ENCODE measurements at places on chromosomes 1 and 21.
A peak's percentile ranks its signal among the peaks of the same experiment; 100 is the strongest.

DNA sequence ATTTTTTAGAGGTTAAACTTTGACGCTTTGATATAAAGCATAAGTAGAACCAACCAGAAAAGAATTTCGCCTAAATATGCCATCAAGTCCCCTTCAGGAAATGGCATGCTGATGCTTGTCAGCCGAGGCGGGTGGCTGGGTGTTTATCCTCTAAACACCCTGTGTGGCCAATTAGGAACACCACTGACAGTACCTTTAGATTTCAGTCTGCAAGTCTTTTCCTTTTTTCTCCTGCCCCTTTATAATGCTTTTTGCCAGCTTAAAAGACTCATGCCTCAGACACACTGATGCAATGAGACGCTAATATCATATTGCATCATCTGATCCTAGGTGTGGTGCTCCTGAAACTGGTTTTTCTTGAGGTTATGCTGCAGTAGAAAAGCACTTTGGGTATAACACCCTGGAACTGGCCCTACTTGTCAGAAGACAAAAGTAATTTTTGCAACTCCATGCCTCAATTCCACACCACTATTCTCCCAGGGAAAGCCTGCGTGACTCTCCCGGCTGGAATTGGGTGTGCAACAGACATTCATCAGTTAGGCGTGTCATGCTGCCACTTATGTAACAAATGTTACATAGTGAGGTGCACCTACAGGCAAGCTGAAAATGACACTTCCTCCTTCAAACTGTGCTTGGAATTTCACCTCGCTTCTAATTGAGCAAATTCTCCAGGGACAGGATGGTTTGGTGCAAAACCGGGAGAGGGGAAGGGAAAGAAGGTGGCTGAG lies 2.0 kb upstream of the RCC2 start:
- DNase-seq, result peak; percentile 56

DNA sequence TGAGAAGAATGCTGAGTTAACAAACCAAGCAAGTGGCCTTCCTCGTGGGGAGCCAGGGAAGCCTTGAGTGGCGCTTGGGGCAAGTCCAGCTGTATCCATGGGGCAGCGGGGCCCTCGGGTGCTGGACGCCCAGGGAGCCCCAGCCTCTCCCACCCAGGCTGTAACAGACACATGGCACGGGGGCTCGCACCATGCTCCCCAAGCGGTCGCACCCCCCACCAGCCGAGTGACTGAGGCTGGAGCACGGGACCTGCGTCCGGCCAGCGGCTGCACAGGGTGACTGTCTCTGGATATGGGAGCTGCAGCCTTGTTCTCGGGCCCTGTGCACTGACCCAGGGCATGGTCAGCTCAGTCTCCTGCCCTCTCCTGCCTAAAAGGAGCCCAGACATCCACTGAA lies 53.9 kb upstream of the ACTRT2 start:
- no peak for DNase-seq

- DNase-seq, result no peak
Measured at GRCh38 chr1:12165342-12165741, 1.4 kb upstream of the TNFRSF1B start.

DNA sequence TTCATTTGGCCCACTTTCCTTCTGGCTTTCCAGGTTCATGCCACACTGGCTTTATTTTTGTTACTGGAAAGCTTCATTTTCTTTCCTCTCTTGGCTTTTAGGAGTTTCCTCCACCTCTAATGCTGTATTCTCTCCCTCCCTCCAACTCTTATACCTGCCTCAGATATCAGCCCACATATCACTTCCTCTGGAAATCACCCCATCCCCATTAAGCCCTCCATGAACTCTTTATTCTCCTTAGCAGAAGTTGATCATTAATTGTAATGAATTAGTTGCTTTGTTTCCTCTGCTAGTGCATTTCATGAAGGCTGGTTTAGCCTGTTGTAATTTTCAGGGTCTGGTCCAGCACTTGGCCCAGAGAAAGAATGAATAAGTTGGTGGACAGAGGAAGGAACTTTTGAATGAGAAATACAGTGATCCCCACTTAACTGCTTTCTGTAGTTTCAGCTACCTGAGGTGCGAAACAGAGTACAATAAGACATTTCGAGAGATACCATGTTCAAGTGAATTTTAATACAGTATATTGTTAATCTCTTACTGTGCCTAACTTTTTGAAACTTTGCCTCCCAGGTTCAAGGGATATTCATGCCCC lies 1.7 kb downstream of the SOAT1 start:
- no peak for DNase-seq

- no peak for DNase-seq
Measured at GRCh38 chr1:236311040-236311439, 29.3 kb upstream of the ERO1B start.

GRCh38 chr1:206498685-206499084 lies 8.6 kb upstream of the RASSF5 start:
- DNase-seq, result no peak

- no peak for DNase-seq
Measured at GRCh38 chr21:33640697-33641351, 717 bp downstream of the CRYZL1 start.

- DNase-seq, result no peak
Measured at GRCh38 chr1:34331020-34331926, 154.6 kb downstream of the C1orf94 start.

GRCh38 chr1:208239473-208240381 lies 4.5 kb downstream of the PLXNA2 start:
- no peak for DNase-seq

- DNase-seq, result no peak
Measured at GRCh38 chr21:36479415-36480402, at the start of gene CLDN14. TSS of gene CLDN14 (minus strand) at chr21:36480122. CDS start at chr21:36461695, 18,427 bp downstream.

DNA sequence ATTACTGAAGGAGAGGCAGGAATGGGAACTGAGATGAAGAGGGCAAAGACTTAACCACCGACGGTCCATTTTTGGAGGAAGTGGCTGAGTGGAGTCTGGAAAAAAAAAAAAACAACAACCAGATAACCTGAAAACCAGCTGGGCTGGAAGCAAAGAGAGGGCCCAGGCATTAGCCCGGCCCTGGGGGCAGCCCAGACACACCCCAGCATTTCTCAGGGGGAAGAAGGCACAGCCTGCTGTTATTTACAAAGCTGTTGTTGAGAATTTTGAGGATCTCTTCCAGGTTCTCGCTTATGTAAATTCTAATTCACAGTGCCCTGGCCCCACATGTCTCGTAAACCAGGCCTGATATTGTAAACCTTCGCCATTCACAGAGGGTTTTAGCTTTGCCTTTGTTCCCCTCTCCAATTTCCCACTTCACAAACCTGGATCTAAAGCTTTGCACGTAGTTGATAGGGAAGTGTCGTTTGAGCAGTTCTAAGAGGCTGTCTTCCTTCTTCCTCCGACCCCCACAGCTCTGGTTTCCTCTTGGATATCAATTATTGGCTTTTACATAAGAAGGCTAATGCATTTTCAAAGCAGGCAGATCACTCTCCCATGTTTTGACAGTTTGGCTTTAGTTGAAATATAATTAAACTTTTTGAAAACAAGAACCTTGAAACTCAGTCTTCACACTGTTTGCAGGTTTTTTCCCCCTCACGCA lies 161.8 kb upstream of the IRF2BP2 start:
- no peak for DNase-seq

GRCh38 chr1:158992787-158993312 lies 16.9 kb upstream of the IFI16 start:
- DNase-seq, result no peak

DNA sequence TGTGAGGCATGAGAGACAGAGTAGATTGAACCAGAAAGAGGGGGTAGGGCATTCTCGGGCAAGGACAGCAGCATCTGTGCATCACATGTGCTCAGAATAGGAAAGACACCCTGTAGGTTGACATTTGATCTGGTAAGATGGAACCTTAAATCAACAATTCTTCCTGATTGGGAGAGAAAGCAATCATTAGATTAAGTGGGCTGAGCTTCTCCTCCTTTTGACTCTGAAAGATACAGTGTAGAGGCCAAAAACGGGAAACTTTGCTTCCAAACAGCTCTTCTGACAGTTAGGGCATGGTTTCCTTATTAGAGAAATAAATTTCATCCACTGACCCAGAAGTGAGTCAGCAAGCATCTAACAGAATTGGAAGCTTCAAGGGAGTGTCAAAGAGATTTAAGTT lies 9.7 kb downstream of the KIF14 start:
- DNase-seq, result peak; percentile 57

- DNase-seq, result no peak
Measured at GRCh38 chr1:66140072-66140471, 347.4 kb downstream of the PDE4B start.

- no peak for DNase-seq
Measured at GRCh38 chr1:198711837-198712236, 73.0 kb downstream of the PTPRC start.

DNA sequence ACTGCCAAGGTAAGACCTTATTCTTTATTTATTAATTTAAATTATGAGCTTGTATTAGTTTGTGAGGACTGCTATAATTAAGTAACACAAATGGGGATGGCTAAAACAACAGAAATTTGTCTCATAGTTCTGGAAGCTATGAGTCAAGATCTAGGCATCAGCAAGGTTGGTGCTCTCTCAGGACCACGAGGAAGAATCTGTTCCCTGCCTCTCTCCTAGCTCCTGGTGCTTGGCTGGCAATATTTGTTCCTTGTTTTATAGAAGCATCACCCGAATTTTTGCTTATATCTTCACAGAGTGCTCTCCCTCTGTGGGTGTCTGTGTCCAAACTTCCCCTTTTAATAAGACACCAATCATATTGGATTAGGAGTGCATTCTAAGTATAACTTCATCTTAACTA lies 41.4 kb upstream of the CCDC190 start:
- DNase-seq, result no peak

DNA sequence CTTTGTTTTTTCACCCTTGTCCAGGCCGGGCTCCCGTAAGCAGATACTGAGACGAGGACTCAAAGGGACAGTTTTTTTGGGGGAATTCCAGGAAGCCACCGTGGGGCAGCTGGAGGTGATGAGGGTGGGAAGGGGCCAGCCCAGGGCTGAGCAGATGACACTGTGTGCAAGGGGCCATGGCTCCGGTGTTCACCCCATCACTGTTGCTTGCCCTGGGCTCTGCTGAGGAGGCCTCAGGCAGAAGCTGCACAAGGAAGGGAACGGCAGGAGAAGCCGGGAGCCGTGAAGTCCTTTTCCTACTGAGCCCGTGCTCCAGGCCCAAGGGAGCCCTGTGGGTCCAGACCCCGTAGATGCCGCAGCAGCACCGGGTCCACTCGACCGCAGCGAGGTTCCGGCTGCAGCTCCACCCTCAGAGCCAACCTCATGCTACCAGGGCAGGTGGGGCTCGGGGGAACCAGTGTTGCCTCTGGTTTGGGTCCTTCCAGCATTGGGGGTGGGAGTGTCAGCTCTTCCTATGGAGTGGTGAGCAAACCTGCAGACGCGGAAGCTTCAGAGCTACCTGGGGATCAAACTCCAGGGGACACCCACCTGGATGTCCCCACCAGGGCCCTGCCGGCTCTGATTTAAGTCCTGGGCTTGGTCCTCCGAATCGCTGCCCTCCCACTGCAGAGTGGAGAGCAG lies 4.3 kb upstream of the CALML6 start:
- DNase-seq, result no peak

- no peak for DNase-seq
Measured at GRCh38 chr1:159827102-159827490, 423 bp downstream of the SLAMF8 start.

GRCh38 chr1:89894210-89895201 lies 73.7 kb downstream of the LRRC8D start:
- DNase-seq, result peak; percentile 85

- no peak for DNase-seq
Measured at GRCh38 chr1:213523781-213524398, 463.9 kb upstream of the PROX1 start.

GRCh38 chr1:15046487-15047165 lies 106.9 kb upstream of the TMEM51 start:
- no peak for DNase-seq

DNA sequence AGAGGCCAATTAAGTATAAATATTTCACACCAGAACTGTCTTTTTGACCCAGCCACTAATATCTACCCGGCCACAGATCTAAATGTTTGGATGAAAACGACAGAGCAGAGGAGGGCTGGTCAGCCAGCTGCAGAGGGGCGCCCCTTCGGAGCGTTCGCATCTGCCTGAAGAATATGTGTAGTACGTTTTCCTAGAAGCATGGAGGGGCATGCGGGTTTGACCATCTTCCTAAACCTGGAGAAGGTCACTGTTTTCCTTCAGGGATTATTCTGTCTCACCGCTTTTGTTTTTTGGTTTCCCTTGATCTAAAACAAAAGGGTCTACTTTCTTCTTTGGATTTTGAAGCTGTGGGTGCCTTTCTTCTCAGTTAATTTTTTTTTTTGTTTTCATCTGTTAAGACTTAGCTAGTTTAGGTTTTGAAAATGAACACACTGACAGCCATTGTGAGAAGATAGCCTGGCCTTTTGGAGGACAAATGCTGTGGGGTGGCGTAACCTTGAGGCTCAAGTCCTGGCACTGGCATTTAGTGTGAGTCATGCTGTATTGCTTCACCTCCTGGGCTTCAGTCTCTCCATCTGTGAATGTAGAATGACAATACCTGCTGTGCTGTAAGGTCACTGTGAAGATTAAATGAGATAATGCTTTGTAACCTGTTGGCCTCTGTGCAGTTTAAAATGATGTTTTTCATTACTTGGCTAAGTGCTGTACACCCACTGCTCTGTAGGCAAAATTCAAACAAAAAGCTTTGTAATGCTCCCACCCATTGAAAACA lies 74.1 kb upstream of the IRF2BP2 start:
- no peak for DNase-seq

DNA sequence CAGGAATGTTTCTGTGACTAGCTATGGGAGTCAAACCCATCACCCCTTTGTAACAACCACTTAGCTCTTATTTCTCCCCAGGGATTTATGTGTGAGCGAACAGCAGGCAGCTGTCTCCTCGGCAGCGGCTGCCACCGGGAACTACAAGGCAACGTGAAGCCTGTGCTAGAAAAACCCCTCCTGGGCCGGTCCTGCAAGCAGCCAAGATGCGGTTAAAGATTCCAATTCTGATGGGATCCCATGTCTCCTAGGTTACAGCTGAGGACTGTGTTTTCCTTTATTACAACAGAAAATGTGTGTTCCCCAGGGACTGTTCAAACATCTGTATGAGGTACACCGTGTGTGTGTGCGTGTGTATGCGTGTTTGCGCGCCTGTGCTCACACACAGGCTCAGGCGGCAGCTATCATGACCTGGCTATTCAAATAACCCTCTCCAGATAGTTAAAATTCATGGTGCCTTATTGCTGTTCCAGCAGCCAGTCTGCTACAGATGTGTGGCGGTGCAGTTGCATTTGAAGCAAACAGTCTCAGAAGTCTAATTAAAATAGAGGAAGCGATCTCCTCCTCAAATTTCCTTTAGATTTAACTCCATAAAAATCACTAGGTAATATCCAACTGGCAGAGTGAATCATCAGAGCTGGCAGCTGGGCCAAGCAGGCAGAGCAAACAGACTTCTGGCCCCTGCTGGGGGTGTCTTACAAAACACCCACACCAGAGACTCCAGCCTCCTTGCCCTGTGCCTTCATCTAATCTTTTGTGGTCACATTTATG lies 68.0 kb downstream of the LMX1A start:
- DNase-seq, result no peak

DNA sequence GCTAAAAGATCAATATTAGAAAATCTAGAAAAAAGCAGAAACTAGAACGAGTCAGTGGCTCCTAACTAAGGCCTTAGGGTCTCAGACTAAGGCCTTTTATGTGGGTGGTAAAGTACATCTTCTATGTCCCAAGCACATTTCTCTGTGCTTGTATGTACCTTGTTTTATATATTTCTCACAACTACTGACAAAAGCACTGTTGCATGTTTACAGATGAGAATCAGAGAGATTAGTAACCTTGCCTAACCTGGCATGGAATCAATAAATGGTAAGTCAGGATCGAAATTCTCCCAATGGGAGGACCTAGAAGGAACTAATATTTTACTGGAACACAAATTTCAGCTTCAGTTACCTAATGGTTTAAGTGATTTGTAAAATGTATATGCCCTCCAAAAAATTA lies 160.9 kb downstream of the FGGY start:
- DNase-seq, result no peak

GRCh38 chr1:201022820-201023516 lies 546 bp downstream of the KIF21B start:
- no peak for DNase-seq

Data from fibroblast of skin of left biceps (primary cell).